Fibroblast of skin of abdomen (primary cell): ENCODE measurements at places on chromosomes 7 and 10.

GRCh38 chr10:49207936-49208487 is 19.8 kb upstream of the TMEM273 start:
- no peak for DNase-seq

- peak; percentile 97 for DNase-seq
Observed at GRCh38 chr10:103273041-103273441, 3.9 kb upstream of the INA start.

GRCh38 chr7:137434946-137435345 is 91.4 kb upstream of the PTN start:
- no peak for DNase-seq

- no peak for DNase-seq
Observed at GRCh38 chr10:11170993-11171851, 153.6 kb downstream of the CELF2 start.

DNA sequence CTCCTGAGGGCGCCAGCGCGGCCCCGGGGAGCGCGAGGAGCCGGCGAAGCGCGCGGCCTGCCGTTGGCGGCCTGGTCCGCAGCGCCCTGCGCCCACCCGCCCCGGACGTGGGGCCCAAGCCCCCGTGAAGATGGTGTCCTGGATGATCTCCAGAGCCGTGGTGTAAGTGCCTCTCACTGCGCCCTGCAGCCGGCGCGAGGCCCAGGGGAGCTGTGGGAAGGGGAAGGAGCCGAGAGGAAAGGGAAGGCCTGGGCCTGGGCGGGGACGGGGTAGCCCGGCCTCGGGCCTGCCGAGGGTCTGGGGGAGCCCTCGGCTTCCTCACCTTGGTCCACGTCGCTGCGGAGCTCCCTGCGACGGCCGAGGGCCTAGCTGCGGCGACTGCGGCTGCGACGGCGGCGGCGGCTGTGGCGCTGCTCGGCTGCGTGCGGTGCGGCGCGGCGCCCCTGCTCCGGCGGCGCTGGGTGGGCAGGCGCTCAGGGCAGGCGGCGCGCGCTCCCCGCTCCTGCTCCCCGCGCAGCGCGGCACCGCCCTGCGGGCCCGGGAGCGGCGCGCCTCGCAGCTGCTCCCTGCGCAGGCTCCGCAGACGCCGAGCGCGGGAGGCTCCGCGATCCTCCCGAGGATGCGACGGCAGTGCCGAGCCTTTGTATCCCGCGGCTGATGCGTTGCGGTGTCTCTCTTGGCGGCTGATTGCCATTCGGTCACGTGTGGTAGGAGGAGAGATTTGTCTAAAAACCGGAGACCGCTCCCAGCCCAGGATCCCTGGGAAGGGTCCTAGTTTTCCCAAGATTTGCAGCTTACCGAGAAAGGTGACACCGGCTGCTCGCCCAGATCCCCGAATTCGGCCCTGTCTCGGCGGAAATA is 445 bp downstream of the REEP3 start:
- peak; percentile 82 for DNase-seq

- no peak for DNase-seq
Observed at GRCh38 chr10:100901051-100901450, 11.7 kb upstream of the SLF2 start.

DNA sequence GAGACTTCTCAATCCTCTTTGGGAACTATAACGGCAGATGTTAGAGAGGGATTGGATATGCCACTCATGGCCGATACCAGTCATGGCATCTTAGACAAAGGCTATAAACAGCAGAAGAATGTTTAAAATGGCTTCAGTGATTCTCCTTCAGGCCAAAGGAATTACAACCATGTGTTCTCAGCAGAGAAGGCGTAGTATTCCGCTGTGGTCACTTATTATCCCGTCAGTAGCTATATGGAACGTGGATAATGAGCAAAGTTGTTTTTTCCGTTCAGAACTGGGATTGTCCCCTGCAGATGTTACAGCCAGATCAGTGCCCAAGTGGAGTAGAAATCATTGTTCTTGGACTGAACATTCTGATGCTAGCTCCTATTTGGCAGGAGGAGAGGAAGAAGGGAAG is 43.1 kb downstream of the TEX36 start:
- no peak for DNase-seq

DNA sequence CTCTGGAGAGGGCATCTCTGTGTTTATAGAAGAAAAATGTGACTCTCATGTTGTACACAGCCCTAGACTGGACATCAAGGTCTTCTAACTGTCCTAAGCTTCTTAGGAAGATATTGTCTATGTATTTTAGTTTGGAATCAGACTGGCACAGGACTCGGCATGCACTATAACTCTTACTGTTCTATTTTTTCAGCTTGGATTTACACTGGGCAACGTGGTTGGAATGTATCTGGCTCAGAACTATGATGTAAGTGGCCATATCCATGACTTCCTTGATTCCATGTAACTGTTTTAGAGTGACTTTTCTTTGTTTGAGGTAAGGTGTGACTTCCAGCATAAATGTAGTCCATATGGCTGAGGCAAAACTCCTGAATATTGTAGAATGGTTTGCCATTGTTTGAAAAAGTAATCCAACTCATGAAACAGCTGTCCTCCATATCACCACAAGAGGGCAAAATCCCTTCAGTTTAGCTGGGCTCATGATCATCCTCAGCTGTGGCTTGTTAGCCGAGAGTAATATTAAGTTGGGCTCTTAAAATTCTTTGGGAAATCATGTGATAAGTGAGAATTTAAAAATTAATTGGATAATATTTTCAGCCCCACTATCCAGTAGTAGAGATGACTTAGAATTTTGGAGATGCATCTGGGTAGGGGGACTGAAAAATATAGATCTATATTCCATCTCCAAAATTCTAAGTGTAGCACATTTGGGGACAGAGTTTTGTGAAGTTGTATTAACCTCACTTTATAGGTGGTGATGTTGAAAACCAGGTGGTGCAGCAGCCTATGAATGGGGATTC is 10.4 kb downstream of the STMP1 start:
- DNase-seq = peak; percentile 67

GRCh38 chr10:58919927-58920654 is 256.4 kb upstream of the PHYHIPL start:
- DNase-seq = peak; percentile 88

DNA sequence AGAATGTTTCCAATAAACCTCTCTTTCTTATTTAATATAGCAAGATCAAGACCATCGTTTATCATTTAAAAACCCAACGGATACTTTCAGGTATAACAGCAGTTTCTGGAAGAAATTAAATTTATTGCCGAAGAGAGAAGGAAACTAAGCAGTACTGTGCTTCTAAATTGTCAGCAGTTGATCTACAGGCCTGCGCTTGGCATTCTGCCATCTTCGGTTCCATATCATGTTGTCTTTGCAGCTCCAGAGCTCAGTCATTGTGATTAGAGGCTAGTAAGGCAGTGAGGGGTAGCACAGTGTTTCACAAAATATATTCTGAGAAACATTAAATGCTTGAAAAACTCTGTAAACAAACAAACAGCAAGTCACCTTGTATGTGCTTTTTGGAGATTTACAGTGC is 301.3 kb downstream of the REEP3 start:
- no peak for DNase-seq

GRCh38 chr10:69096045-69096444 is 8.1 kb downstream of the SRGN start:
- DNase-seq = no peak

- no peak for DNase-seq
Observed at GRCh38 chr7:22681312-22681711, 45.7 kb upstream of the IL6 start.

DNA sequence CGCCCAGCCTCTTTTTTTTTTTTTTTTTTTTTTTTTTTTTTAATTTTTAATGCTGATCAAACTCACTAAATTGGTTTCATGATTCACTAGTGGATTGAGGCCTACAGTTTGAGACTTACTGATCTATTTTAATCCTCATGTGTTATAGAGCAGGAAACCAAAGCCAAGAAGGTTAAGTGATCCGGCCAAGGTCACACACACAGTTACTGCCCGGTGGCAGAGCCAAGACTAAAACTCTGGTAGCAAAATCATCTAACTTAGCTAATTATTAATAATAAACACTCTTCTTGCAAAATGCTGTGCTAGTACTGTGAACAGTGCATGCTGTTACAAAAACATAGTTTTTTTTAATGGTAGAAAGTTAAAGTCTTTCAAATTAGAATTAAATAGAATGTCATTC is 188.3 kb upstream of the NFE2L3 start:
- DNase-seq = no peak

- peak; percentile 70 for DNase-seq
Observed at GRCh38 chr7:157386979-157387800, 50.4 kb downstream of the DNAJB6 start.

DNA sequence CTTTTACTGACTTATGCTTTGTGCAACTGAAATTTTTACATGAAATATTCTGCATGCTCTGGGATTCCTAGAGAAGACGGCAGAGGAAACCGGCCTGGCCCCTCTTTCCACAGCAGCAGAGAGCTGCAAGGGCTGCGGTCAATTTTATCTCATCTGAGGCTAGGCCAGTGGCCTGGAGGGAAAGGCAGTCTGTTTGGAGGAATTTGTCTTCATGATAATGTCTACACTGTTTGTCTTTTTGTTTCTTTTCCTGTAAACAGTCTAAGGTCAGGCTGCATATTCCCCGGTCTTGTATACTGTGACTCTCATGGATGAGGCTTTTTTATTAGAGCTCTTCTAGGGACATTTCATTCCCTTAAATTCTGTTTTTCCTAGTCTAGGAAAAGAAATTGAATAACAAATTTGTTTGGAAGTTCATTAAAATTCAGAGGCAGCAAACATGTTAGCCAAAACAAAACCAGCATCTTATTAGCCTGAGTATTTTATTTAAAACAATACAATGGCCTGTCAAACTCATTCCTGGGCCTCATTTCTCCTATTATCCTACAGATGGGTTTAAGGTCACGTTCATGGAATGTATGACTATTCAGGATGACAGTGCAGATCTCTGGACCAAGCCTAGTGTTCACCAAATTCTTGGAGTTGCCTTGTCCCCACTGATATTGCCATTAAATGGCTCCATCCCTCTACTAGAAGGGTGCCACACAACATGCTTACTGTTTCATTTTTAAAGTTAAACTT is 26.4 kb downstream of the LAMB4 start:
- DNase-seq = peak; percentile 44

GRCh38 chr7:123131961-123132360 is 67.8 kb downstream of the SLC13A1 start:
- no peak for DNase-seq

GRCh38 chr7:47313564-47313963 is 268.3 kb downstream of the TNS3 start:
- no peak for DNase-seq

DNA sequence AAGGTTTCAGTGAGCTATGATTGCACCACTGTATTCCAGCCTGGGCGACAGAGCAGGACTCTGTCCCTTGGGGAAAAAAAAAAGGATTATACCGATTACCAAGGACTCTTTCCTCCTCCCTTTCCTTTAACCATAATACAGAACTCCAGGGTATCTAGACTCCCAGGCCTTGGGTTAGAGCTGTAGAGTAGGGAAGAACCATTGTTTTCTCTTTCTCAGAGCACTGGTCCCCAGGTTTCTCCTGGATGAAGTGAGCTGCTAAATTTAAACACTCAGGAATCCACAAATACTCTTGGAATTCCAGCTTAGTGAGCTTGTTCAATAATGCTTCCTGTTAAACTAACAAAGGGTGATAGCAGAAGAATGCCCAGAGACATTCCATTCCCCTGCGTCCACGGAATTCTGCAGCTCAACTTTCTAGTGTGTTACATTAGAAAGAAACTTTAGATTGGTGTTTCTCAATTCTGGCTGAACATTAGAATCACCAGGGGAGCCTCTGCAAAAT is 14.6 kb upstream of the RPEL1 start:
- DNase-seq = peak; percentile 97

GRCh38 chr10:129908406-129908805 is 55.7 kb downstream of the EBF3 start:
- DNase-seq = no peak

DNA sequence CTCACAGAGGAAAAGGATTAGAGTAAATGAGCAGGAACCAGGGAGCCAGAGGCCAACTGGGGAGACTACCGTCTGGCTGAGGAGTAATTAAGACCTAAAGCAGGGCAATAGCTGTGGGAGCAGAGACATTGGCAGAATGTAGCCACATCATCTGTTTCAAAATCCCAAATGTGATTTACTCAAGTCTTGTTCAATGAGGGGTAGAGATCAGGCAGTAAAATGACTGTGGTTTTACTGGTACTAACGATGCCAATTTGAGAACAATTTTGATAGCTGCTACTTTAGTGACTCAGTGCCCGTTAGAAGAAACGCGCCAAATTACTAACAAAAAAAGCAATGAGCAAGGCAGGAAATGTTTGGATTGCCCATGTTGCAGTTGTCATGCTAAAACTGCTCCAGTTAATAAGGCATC is 12.7 kb upstream of the MIOS start:
- DNase-seq = peak; percentile 81

GRCh38 chr10:115022733-115023132 is 70.4 kb upstream of the ATRNL1 start:
- no peak for DNase-seq
